ENCODE measurements at places on chromosomes 16 and 17.
A peak's percentile ranks its signal among the peaks of the same experiment; 100 is the strongest.

GRCh38 chr17:12982224-12982623 lies 35.6 kb downstream of the ELAC2 start:
- no peak for DNase-seq

- DNase-seq: peak; percentile 57
Observed at GRCh38 chr17:45318561-45319230, 1.9 kb upstream of the MAP3K14 start.

GRCh38 chr17:507441-507840 lies 154.8 kb upstream of the RPH3AL start:
- DNase-seq: no peak

GRCh38 chr17:78359997-78360370 lies at the start of gene SOCS3:
Gene SOCS3 (minus strand): TSS chr17:78360077. CDS start chr17:78359095, 982 bp downstream.
- peak; percentile 97 for DNase-seq

- DNase-seq: peak; percentile 18
Observed at GRCh38 chr17:80229011-80229410, 8.8 kb downstream of the SLC26A11 start.

DNA sequence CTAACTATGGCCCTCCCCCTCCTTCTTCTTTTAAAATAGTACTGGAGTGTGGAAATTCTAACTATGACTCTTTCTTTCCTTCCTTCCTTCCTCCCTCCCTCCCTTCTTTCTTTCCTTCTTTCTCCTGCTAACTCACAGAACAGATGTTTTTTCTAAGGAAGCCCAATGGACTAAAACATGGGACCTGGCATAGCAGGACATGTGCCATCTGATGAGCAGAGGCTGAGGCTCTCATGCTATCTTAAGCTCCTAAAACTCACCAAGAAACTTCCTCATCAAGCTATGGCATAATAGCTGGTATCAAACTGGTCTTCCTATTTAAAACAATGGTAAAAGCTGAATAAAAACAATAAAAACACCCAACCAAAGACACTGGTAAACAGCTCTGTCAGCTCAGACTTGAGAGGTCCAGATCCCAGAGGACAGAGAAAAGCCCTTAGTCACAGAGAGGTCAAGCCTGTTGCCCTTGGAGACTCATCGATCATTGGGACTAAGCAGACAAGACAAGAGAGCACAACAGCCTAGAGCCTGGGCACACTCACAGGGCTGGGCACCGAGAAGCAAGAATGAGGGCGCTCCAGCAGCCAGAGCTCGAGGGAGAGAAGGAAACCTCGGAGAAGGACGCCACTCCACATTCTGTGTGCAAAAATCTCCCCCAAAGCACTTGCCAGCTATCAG lies 27.6 kb downstream of the SLC38A10 start:
- DNase-seq: no peak

- no peak for DNase-seq
Observed at GRCh38 chr16:67449336-67449735, 18.4 kb downstream of the HSD11B2 start.

- no peak for DNase-seq
Observed at GRCh38 chr17:57391076-57391825, 134.9 kb downstream of the MSI2 start.

DNA sequence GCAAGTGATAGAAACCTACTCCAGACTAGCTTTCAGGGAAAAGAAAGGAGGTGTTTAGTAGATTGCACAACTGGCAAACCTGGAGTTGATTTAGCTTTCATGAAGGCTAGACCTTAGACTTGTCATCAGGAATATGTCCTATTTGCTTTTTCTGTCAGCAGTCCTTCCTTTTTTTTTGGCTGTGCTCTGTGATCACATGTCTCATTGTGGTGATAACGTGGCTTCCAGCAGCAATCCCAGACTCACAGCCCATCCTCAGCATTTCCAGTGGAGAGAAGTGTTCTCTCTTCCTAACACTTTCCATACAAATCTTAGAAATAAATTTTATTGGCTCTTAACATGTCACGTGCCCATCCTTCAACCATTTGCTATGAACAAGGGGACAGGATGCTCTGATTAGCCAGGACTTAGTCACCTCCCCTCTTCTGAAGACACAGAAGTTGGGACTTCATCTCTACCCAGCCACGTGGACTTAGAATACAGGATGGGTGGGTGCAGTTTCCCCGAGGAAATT lies 74.7 kb downstream of the CDH13 start:
- DNase-seq: no peak

- DNase-seq: peak; percentile 67
Observed at GRCh38 chr16:82660075-82660645, 33.4 kb downstream of the CDH13 start.

DNA sequence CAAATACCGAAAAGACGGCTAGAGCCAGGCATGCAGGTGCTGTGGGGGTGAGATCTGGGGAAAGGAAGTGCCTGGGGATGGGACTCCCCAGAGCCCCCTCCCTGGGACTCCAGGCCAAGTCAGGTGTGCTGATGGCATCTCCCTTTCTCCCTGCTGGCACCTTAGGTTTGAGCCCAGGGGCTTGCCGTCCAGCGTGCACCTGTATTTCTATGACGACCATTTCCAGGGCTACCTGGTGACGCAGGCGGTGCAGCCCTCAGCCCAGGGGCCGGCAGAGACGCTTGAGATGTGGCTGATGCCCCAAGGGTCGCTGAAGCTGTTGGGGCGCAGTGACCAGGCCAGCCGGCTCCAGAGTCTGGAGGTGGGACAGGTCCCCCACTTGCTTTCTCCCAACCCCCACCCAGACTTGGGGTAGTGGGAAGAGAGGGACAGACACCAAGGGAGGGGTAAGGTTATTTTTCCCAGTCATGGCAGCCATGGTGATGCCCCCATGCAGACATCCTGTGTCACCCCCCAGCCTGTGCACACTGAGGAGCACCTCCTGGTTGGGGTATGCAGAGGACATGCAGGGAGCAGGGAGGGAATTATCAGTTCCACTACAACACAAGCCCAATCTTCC lies 11.1 kb downstream of the XYLT2 start:
- DNase-seq: no peak

- no peak for DNase-seq
Observed at GRCh38 chr17:5885336-5885735, 184.8 kb upstream of the WSCD1 start.

GRCh38 chr16:71364133-71364681 lies 5.7 kb downstream of the CALB2 start:
- no peak for DNase-seq

DNA sequence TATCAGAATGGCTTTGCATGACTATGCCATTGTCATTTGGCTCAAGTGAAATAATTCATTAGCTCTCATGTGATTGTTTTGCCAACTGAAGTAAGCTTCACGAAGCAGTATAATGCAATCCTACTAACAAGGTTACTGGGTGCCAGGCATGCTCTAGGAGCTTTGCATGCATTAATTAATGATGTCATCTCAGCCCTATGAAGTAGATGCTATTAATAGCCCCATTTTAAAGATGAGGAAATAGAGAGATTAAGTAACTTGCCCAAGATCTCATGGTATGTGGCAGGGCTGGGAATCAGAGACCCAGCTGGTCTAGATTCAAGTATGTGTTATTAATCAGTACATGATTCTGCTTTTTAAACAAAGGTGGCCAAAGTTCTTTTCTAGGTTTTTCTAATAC lies 14.1 kb downstream of the KRT39 start:
- peak; percentile 96 for DNase-seq
